Right cardiac atrium (tissue), 5 donors: ENCODE measurements at places on chromosomes 5 and 9.

- DNase-seq, result peak; percentile 75
Observed at GRCh38 chr5:65034813-65035209, 266.1 kb downstream of the CWC27 start.

- DNase-seq, result no peak
Observed at GRCh38 chr5:137359941-137360340, 139.2 kb downstream of the SPOCK1 start.

GRCh38 chr9:34430843-34431437 is 27.4 kb downstream of the FAM219A start:
- DNase-seq, result peak; percentile 93

DNA sequence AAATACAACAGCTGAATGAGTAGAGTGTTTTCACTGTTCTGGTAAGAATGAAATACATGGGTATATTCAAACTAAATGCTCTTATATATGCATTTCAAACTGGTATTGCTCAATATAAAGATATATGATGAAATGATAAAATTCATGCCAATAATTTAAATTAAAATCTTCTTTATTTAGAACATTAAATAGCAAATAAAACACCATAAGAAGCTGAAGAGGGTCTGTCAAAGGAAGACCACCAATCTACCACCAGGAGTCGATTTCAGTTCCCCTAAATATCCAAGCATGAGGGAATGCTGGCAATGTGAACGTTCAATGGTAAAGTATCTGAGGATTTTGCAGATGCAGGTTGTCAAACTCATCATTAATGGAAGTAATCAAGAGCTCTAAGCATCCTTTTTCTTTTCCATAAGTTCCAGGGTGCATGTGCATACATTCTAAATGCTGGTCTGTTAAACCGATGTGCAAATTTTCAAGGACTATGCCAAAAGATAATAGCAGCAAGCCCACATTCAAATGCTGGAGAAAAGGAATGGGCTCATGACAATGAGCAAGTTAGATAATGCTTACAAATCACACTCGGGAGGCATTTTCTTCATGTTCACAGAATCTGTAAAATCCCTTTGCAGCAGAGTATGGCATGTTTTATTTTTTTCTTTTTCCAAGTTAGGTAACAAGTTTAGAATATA is 118.8 kb upstream of the MTAP start:
- DNase-seq, result no peak

GRCh38 chr5:81779125-81779915 is 28.4 kb upstream of the SSBP2 start:
- peak; percentile 90 for DNase-seq

GRCh38 chr5:61280205-61280604 is 51.9 kb upstream of the ZSWIM6 start:
- DNase-seq, result no peak
